ENCODE measurements at places on chromosomes 6 and 20.

DNA sequence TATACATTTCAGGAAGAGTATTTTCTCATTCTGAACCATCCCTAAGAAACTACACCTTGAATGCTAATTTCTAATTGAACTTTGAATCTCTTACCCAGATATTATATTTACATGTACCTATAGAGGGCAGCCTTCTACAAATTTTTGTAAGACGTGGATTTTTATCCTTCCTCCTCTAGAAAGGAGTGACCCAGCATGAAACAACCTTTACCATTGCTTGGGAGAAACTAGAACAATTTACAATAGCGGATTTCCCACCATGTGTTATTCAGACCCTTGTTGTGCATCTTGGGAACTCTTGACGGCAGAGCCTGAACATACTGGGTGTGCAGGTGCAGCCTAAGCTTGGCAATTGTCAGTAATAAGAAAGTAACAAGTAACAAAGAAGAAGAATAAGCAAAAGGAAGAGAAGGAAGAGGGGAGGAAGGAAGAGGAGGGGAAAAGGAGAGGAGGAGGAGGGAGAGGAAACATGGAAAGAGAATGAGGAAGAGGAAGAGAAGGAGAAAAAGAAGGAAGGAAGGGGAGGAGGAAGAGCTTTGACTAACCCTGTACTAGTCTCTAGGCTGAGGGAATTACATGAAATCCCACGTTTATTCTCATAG is 10.8 kb upstream of the TAAR1 start:
- DNase-seq = peak; percentile 11

DNA sequence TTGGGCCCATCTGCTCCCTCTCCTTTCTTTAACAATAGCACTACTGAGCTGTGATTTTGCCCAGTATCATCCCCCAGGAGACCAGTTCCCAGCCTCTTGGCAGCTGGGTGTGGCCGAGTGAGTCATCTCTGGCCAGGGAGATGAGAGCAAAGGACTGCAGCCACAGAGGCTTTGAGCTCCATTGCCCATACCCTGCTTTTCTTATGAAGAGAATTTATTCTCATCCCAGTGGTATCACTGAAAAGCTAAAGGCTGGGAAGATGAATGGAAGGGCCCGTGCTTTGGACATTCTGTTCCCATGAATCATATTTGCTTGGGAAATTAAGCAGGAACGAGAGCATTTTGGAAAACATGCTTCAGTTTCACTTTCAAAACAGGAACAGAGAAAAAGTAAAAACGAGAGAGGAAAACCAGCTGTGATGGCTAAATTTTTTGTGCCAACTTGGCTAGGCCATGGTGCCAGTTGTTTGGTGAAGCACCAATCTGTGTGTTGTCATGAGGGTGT is 14.9 kb downstream of the CST3 start:
- peak; percentile 57 for DNase-seq

GRCh38 chr6:108720827-108721226 is 127.4 kb upstream of the ARMC2 start:
- no peak for DNase-seq

GRCh38 chr6:168417679-168418557 is 23.1 kb upstream of the SMOC2 start:
- DNase-seq = no peak

DNA sequence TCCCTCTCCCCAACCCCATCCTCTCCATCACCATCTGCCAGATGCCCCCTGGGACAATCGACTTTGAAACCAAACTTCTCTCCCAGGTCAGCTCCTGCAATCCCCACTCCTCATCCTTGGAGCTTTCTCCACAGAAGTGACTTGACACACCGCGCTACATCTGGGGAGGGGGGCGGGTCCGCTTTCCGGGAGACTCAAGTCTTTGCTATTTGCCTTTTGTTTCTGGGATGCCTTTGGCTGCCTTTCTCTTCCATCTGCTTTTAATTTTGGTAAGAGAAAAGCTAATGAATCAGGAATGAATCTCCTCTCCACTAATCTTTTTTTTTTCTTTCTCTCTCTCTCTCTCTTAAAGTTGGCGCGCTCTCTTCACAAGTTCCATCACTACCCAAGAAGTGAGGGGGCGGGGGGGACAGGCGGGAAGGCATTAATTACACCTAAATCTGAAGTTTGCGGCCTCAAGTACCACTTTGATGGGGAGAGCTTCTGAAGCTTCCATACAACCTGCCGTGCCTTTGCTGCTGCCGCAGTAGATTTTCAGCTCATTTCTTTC is 664 bp upstream of the TPBG start:
- peak; percentile 94 for DNase-seq

GRCh38 chr20:38726804-38727606 is 2.7 kb downstream of the SLC32A1 start:
- no peak for DNase-seq

GRCh38 chr6:35320031-35320410 is 22.3 kb upstream of the PPARD start:
- no peak for DNase-seq

DNA sequence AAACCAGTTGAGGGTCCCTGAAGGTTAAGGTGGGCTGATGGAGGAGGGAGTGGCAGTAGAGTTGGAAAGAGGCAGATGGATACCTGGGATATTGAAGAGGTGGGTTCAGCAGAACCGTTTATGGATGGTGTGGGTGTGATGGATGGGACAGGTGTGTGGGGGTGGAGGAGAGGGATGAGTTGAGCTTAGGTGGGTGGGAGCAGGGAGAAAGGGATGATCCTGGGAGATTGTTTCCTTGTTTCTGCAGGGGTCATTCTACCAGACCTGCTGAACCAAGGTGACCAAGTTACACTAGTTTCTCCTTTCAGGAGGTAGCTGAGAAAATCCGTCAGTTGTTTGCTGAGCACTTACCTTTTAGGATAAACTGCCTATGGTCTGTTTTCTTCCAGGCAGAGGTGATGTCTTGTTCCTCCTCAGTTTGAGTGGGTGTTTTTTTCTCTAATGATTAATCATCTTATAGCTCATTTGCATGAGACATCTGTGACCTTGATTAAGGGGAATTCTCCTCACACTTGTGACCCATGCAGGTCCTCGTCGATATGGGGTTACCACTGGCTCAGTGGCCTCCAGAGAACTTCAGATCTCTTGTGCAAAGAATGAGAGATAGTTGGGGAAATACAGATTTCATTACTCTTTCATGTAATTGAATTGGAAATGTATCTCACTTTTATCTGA is 53.0 kb downstream of the FARS2 start:
- no peak for DNase-seq

DNA sequence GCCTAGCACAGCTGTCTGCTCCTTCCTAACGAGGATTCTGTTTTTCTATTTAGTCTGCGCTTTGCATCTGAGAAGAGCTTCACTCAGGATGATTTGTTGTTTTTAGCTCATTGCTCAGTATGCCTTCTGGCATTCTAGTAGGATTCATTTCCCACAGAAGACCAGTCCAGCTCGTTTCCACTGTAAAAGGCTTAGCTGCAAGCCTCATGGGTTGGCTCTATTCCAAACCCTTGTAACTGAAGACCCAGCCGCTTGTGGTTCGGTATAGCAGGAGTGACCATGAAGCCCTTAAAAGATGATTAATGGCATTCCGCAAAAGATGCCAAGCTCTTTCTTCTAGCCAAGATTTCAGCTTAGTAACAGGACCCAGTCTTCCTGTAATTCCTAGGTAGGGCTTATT is 7.2 kb downstream of the ADGRF1 start:
- DNase-seq = peak; percentile 80

DNA sequence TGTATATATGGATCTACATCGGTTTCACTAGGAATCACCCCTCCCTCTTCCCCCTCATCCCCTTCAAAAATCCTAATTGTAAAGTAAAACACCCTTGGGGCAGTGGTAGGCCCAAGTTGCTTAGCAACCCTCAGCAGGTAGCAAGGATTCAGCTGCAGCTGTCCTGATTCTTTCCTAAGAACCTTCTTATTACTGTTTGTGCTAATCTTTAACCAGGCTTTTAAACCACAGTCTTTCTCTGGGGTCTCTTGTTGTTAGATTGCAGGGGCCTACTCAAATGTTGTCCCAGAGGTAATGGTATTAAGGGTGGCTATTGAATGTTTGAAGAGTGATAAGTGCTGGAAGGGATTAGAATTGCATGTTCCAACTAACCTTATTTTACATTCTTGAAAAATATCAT is 46.4 kb downstream of the PRL start:
- no peak for DNase-seq

GRCh38 chr6:52497652-52498408 is 77.7 kb downstream of the EFHC1 start:
- no peak for DNase-seq

DNA sequence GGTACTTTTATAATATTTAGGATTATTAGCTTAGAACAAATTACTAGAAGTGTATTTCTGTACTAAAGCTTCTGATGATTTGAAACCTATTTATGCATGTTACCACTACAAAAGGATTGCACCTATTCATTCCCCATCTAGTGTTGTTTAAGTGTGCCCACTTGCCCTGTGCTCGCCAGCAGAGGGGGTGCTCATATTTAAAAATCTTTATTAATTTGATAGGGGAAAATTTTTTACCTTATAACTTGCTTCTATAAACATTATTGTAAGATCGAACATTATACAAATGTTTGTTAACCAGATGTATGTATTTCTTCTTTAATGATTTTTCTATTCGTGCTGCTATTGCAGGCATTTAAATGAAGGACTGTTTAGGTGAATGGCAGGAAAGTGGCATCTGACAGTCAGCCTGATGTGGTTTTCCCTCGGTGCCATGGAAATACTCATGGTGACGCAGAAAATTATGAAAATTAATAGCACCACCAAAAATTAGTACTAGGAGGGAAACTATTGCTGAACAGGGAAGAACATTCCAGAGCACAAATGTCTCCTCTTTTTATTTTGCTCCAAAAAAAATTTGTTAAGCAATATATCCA is 44.1 kb upstream of the FNDC1 start:
- DNase-seq = no peak

DNA sequence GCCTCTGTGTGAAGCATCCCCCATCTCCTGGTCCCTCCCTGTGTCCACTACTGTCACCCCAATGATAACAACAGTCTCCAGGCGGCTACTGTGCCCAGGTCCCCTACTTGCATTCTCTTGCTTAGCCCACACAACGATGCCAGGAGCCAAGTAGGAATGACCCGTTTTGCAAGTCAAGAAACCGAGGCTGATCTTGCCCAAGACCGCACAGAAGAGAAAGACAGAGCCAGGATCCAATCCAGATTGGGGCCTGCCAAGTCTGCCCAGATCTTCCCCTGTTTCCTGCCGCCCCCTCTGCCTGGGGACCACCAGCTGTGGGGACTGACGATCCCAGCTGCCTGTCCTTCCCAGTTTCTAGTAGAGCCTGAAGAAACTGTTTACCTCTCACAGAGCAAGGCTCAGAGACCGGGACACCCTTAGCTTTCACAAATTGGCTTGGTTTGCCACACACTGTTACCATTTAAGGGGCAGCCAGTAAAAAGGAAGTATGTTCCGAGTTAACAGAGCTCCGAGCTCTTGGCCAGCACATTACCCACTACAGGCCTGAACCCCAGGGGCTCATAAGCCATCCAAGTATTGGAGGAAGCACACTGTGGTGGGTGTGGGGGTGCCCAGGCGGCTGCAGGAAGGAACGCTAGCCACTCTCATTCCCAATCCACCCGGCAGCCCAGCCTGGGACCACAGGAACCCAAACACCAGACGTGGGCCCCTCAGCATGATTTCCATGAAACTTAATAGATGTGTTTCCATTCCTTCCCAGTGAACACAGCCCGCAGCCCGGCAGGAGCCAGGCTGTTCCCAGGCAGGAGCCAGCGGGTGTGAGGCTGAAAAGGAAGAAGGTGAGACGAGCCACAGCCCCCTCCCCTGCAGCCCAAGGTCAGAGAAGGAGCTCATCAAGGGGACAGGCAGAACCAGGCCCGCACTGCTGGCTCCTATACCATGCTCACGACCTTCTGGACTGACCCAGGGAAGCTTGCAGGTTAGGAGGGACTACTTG is 7.9 kb downstream of the KIAA1755 start:
- no peak for DNase-seq

DNA sequence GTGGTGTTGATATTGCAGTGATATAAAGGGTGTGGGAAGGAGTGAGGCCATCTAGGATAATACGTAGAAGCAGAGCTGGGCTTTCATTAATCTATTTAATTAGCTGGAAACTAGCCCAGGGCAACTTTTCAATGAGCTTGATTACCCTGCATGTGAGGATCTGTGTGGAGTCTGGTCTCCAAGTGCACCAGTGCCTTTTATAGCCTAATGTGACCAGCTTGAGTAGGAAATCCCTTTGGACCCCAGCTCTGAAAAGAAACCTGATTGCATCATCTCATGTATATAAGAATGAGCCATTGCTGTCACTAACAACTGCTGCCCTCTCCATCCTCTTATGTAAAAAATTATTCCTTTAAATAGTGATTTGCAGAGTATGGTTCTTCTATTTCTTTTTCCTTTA is 72.6 kb downstream of the CD109 start:
- no peak for DNase-seq

GRCh38 chr20:17624070-17624469 is 54.2 kb downstream of the DSTN start:
- no peak for DNase-seq

- DNase-seq = no peak
These were observed 3.8 kb downstream of the SLC35B2 start for GRCh38 chr6:44253307-44254101.

GRCh38 chr6:14634072-14634471 is 516.5 kb downstream of the CD83 start:
- no peak for DNase-seq

DNA sequence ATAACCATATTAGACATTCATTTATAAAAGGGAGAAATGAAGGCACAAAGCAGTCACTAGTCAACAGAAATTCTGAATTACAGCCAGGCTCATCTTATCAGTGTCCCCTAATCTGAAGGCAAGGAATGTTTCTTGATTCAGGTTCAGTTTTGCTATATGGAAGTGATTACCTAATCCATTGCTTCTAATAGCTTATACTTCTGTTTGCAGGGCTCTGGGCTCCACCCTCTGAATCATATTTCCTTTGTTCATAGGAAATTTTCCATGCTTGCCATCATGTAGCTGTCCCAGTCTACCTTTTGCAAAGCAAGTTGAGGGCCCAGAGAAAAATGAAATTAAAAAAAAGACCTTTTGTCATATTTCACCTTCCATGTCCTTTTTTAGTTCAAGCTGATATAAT is 96.0 kb downstream of the LCA5 start:
- DNase-seq = no peak

GRCh38 chr6:56475736-56476457 is 166.8 kb downstream of the DST start:
- no peak for DNase-seq

GRCh38 chr6:118354641-118355040 is 193.5 kb upstream of the PLN start:
- DNase-seq = no peak

All from HFF-Myc (cell line).